ENCODE measurements at places on chromosomes 7 and 10. TPM values are rescaled to one million over a fixed set of nuclear protein-coding genes. Genes with fewer than 3 reads are reported as not detected.

GRCh38 chr7:44066111-44066460, 719 bp upstream of the PGAM2 start:
- DNase-seq = no peak

GRCh38 chr7:106887421-106887820, 22.3 kb downstream of the PIK3CG start:
- DNase-seq = no peak

Gene CALCR
- total RNA-seq = not detected

DNA sequence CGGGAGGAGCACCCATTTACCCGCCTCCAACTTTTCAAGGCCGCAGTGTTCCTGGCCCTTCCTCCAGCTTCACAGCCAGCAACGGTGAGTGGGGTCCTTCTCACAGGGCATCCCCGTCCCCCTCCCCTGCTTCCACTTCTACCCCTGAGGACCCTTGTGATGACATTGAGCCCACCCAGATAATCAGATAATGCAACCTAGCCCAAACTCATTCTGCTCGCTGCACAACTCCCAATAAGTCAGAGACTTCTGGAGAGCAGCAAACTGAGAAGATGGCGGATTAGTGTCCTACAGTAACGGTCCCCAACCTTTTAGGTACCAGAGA, 74.5 kb downstream of the OAT start:
- DNase-seq = no peak

DNA sequence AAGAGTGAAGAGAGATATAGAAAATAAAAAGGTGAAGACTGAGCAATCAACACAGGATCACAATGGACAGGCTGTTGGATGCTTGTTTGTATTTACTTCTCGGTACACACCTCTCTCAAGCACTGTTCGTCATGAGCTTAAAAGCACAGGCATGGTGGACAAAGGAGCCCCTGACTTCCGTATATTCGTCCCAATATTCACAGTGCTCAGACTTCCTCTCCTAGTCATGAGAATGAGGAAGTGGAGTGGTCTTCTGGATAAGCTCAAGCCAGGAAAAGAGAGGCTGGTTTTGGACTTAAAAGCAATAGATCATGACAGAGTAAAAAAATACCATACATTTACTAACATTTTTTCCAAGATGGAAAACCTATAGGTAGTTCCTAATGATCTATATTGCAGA, 172.5 kb downstream of the SORCS1 start:
- DNase-seq = no peak

GRCh38 chr10:65618126-65618525, 1307.7 kb upstream of the LRRTM3 start:
- no peak for DNase-seq

GRCh38 chr10:133162910-133163856, 3.2 kb downstream of the KNDC1 start:
- no peak for DNase-seq

Gene TMEM196
- not detected for total RNA-seq

DNA sequence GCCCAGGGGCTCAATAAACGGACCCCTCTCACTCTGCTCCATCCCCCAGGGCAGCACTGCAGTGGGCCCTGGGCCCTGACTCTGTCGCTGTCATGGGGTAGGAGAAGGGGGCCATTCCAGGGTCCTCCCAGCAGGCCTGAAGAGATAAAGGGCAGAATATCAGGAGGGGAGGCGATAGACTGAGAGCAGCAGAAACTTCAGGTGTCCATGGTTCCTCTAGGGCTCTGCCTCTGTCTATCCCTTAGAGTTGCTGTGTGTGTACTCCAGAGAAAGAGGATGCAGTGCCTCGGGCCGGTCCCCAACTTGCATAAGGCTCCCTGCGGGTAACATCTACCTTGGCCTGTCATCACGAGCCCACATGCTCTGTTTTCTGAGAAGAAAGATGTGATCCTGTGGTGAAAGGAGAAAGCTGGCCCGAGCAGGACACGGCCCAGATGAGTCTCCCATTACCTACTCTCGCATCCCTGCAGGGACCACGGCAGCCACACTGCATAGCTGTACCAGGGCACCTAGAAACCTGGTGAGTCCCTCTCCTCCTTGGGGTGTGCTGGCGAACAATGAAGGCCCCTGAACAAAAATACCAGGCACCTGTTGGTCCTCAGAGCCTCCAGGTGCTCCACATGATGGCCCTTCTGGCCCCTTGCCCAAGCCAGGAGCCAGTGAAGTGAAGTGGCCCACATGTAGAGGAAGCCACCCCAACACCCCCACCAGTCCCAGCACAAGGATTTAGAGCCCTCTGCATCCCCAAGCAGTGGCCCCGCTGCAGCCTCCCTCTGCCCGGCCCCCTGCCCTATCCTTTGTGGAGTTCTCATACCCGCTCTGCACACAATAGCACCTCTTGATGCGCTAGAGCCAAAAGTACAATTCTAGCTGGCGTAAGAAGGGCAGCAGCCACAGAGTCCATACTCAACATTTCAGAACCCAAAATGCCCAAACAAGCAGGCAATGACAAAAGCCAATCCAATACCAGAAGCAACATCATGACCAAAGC, 106.8 kb downstream of the ARHGAP22 start:
- no peak for DNase-seq

- DNase-seq = no peak
Observed at GRCh38 chr7:150326657-150327268, 3.4 kb upstream of the ACTR3C start.

- no peak for DNase-seq
Observed at GRCh38 chr10:93768892-93769291, 11.2 kb downstream of the LGI1 start.

- DNase-seq = peak; percentile 5
Observed at GRCh38 chr10:89390476-89391225, 1.8 kb upstream of the IFIT1 start.

DNA sequence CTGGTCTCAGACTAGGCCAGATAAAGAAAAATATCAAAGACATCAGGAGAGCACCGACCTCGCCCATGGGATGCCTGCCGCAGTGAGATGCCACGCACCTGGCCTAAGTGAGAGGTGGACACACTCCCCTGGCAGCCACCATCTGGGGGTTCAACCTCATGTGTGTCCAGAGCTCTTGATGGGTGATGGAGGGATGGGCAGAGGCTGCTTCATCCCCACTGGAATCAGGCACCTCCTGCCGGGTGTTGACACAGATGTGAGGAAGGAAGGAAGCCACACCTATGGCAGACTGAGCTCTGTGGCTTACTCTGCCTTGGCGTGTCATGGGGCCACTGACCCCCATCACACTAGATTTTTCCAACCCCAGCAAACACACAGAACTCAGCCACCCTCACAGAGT, 11.4 kb downstream of the ZNF488 start:
- DNase-seq = no peak

Gene PLAU
- total RNA-seq = 60.1 TPM

DNA sequence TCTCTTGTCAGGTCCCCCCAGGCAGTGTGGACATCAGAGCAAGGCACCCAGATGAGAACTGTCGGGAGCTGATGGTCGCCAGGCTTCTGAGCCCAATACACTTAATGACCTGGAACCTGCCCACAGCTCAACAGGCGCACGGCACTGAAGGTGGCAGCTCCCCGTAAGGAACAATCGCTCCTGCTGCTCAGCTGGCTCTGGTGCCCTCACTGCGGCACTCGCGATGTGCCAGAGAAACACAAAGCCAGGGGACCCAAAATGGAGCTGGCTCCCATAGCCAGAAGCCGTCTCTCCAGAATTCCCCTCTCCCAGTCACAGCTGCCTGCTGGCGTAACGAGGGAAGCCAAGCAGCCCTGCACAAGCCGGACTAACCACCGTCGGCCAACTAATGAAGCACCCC, 6.3 kb downstream of the CALN1 start:
- DNase-seq = no peak

Gene TNRC18
- 32.1 TPM for total RNA-seq

Gene STRIP2
- 10.9 TPM for total RNA-seq

Gene CALHM3
- total RNA-seq = not detected

Gene ITIH2
- total RNA-seq = not detected

GRCh38 chr10:79226391-79227245, 120.7 kb upstream of the PPIF start:
- DNase-seq = no peak

- DNase-seq = no peak
Observed at GRCh38 chr10:125547010-125547650, 135.8 kb downstream of the TEX36 start.

Gene UCMA
- not detected for total RNA-seq

GRCh38 chr7:150341263-150342120, at the start of gene RARRES2:
RARRES2 (minus strand) TSS chr7:150341629; CDS start chr7:150340609, 1,020 bp downstream.
- peak; percentile 25 for DNase-seq

DNA sequence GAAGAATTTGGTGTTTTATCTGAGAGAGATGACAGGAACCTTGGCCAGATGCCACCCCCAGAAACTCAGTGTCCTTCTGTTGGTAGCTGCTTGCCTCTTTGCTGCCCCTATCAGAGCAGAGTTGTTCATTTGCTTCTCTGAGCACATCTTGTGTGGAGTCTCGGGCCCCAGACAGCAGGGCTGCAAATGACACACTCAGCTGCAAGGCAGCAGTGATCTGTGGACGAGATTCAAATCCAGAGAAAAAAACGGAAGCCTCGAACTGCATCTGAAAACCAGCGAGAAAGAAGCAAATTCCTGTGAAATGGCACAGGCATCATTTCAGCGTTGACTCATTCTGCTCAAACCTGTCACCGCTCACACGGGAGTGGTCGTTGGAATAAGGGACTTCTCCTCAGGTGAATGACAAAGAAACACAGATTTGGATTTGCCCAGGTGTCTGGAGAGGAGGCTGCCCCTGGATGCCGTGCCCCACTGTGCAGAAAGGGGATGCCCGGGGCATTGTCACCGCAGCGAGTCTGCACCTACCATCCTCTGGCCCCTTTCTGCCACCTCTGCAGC, 144.7 kb downstream of the PFKFB3 start:
- DNase-seq = no peak

GRCh38 chr10:126459878-126460481, 71.7 kb upstream of the ADAM12 start:
- DNase-seq = peak; percentile 95

DNA sequence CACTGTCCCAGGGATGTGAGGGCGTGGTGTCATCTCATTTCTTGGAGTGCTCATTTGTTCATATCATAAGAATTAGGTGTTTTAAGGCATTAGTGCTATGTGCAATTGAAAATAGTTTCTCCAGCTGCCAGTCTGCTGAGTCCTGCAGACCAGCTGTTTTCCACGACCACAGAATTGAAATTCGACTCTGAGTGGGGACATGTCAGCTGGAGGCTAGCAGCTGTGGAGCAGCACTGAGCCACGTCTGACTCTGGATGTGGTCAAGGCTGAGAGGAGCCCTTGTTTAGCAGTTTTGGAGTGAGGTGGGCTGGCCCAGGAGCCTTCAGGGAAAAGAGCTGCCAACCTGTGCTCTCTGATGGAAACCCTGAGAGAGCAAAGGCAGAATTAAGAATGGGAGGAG, 156.3 kb upstream of the GRB10 start:
- peak; percentile 52 for DNase-seq

GRCh38 chr7:18770822-18771221, 275.3 kb downstream of the HDAC9 start:
- no peak for DNase-seq

DNA sequence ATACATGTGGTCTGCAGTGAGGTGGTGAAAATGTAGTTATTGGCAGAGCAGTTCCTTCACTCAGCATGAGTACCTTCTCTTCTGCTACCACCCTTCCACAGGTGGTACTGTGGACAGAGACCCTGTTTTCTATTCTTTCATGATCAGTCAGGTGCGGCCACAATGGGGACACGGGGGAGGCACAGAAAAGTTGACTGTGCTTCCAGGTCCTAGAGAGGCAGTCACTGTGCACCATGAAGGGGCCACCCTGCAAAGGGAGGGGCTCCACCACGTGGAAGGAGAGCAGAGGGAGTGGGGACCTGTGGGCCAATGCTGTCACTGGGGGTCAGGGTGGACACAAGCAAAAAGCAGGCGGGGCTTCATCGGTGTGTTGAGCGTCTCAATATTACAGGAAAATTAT, 3.6 kb upstream of the LANCL2 start:
- no peak for DNase-seq

Gene OPN1SW
- total RNA-seq = not detected

- DNase-seq = no peak
Observed at GRCh38 chr10:7622969-7623368, 43.8 kb downstream of the ITIH5 start.

Gene ALOX5
- not detected for total RNA-seq

- DNase-seq = no peak
Observed at GRCh38 chr7:100221767-100222444, 2.2 kb downstream of the PVRIG start.

DNA sequence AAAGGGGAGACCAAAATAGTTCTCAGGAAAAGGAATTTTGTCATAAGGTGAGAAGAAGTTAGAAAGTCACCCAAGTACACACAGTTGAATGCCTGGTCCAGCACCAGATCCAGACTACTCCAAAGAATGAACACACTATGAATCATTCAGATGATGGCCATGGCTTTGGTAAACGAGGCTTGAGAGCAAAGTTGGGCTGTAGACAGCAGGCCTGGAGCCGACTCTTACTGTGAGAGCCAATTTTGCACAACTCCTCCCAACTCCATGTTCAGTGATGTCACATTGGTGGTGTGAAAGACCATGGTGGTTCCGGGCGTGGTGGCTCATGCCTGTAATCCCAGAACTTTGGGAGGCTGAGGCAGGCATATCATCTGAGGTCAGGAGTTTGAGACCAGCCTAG, 131.6 kb downstream of the PKD1L1 start:
- peak; percentile 48 for DNase-seq

Gene PDGFA
- total RNA-seq = 10.8 TPM

Gene GOT1
- total RNA-seq = 52.2 TPM

Measured in fibroblast of lung (primary cell).